ENCODE measurements at places on chromosomes 6 and 20.
A peak's percentile ranks its signal among the peaks of the same experiment; 100 is the strongest.

- peak; percentile 70 for DNase-seq
These were observed 1.5 kb upstream of the TENT5A start for GRCh38 chr6:81753711-81754577.

DNA sequence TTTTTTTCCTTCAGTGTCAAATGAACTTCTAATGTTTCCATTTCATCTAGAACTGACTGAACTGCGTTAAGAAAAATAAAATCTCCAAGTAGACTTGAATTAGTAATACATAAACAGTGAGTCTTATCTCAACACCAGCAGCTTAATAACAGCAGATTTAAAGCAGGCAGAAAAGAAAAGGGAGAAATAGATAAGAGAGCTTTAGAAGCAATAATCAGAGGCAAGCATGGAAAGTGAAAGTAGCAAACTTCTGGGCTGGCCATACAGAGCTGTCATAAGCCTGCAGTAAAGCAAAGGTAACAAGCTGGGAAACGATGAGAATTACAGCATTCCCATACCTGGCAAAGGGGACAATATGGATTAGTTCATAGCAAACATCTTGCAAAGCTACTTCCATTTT is 16.9 kb upstream of the ANGPT4 start:
- no peak for DNase-seq

- no peak for DNase-seq
These were observed 326.6 kb downstream of the NRN1 start for GRCh38 chr6:5680095-5680494.

DNA sequence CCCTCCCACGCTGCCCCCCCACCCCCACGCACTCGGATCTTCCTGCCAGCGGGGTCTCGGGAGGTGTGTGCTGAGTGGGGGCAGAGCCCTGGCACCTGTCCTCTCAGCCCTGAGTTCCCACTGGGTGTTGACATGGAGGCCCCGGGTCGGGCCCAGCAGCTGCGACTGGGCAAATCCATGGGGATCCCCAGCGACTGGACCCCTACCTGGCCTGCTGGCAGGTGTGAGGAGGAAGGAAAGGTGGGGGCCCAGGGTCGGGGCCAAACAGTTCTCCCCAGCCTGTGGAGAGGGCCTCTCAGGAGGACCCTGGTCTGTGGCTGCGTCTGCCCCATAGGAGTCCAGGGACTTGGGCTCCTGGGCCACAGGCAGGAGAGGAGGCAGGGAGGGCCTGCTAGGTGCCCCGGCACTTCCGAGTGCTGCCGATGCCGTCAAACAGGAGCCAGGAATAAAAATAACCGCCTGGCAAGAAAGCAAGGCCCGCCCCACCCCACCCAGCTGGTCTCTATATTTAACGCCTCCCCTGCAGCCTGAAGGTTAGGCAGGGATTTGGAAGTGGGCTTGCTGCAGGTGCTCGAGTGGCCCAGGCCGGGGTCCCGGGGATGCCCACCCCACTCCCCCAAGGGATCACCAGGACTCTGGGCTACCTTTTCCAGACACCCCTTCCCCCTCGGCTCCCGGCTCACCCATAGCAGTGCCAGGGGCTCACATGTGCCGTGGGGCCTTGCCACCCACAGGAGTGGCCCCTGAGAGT is 1.4 kb upstream of the EEF1A2 start:
- no peak for DNase-seq

GRCh38 chr20:25274481-25274880 is 26.6 kb downstream of the PYGB start:
- no peak for DNase-seq

DNA sequence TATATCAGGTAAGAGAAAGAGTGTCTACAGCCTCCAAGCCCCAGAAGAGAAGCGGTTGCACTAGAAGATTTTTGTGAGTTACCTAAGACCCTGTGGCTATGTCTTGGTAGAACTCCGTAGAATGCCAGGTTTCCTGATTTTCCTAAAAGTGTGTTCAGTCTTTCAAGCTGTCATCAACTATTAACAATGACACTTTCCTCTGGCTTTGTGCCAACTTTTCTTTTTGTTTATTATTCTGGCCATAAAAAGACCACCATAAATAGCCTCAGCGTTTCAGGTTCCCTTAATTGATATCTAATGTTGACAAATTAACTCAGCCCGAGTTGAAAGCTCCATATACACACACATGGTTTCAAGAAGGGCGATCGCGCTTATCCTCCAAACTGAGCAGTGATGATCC is 1.2 kb downstream of the PAK5 start:
- DNase-seq, result no peak

All from AG08396 (cell line).